Common myeloid progenitor, CD34-positive (primary cell): ENCODE measurements at places on chromosomes 6 and 20.
A peak's percentile ranks its signal among the peaks of the same experiment; 100 is the strongest.

DNA sequence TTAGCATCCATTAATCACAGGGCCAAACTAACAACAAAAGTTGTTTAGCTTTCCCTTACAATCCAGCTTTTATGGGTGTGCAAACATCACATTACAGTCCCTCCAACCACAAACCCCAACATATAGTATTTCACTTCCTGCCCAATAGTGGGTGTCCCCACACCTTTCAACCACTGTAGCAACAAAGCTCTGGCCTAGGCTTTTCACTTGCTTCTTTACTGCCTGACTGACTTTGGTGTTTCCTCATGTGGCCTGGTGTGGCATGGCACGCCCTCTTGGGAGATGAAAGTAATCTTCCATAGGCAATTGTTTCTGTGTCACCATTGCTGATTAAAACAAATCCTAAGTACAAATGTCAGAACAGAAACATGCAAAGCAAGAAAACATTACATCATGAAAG, 46.3 kb downstream of the MCM8 start:
- DNase-seq, result peak; percentile 22

DNA sequence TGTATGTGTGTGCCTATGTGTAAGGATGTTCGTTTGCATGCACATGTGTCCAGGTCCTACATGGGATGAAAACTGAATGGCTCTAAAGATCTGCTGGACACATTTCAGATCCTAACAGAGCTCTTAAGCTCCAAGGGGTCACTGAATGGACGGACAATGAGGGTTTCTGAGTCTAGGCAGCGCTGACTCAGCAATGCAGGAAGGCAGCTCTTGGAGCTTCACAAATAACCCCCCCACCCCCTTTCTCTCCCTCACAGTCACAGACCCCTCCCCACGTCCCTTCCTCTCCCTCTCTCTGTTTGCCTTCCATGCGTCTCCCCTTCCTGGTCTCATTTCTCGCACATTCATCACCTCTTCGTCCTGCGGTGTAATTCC, 369.8 kb downstream of the PREX1 start:
- no peak for DNase-seq

DNA sequence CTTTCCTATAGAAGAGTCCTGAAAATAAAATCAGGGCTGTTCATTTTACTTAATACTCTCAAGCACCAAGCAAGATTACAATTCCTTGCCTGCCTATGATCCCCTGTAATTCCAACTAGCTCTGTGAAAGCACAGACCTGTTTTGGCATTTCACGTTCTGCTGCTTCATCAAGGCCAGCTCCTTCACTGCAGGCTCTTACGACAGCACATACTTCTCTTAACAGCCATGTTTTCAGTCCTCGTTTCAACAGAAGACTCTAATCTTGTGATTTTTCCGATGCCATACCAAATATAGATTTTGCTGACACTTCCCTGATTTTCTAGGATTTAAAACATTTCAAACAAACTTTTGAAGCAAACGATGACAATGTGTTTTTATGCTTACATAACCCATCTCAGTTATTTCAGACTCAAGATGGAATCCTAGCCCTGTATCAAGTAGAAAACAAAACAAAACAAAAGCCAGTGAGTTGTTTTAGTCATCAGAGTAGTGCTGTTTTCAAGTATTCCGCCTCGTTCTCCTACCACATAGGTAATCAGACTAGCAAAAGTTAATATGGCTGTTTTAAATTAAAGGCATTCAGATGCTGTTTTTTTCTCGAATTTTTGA, 616.5 kb upstream of the CITED2 start:
- DNase-seq, result no peak

- DNase-seq, result no peak
These were observed 185.6 kb downstream of the OR2B2 start for GRCh38 chr6:27726619-27727023.

DNA sequence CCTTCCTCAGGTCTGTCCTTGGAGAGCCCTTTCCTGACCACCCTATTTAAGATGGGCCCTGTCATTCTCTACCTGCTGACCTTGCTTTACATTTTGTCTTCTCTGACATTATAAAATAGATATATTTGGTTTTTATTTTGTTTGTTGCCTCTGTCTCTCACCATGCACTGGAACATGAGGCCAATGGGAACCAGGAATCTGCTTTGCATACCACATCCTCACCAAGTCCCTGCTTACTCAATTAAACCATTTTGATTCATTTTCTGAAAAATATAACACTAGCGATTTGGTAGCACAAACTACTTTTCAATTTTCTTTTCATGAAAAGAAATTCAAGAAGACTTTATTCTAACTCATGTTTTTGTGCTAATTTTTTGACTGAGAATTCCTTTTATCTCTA, 32.8 kb upstream of the POPDC3 start:
- no peak for DNase-seq

GRCh38 chr20:36871640-36872570, 4.0 kb upstream of the TLDC2 start:
- no peak for DNase-seq

- no peak for DNase-seq
These were observed 42.5 kb downstream of the TP53INP2 start for GRCh38 chr20:34746674-34747073.

GRCh38 chr6:148021699-148022098, 320.9 kb upstream of the SASH1 start:
- no peak for DNase-seq

- DNase-seq, result no peak
These were observed 117.8 kb downstream of the QRSL1 start for GRCh38 chr6:106747139-106747538.

- no peak for DNase-seq
These were observed at the start of gene CDH4 for GRCh38 chr20:61251529-61252393. Gene CDH4 (plus strand): TSS chr20:61252261.

DNA sequence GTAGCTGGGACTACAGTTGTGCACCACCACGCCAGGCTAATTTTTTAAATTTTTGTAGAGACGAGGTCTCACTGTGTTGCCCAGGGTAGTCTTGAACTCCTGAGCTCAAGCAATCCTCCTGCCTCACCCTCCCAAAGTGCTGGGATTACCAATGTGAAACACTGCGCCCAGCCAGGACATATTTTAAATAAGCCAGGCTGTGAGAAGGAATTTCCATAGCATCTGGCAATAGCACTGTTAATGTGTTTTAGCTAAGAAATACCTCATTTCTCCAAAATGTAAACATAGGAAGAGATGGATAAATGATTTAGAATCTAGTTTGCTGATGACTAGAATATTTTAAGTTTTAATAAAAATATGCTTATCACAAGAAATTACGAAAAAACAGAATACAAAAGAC, 27.0 kb upstream of the SLA2 start:
- DNase-seq, result no peak

GRCh38 chr6:40146902-40147301, 212.6 kb upstream of the MOCS1 start:
- DNase-seq, result no peak

DNA sequence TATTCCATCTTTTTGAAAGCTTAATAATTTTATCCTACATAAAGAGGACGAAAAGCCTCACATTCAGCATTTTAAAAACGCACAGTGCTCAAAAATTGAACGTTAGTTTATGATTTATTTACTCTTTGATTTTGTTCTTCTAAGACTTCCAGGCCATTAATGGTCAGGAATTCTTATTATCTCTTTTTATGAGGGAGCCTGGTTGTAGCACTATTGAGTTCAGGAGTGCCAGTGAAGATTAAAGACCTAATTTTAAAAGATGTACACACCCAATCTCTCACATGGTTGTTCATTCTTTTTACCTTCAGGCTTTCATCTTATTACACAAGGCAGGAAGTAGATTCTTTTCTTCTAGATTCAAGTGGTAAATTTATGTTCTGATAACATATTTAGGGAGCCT, 68.6 kb downstream of the HDDC2 start:
- no peak for DNase-seq

DNA sequence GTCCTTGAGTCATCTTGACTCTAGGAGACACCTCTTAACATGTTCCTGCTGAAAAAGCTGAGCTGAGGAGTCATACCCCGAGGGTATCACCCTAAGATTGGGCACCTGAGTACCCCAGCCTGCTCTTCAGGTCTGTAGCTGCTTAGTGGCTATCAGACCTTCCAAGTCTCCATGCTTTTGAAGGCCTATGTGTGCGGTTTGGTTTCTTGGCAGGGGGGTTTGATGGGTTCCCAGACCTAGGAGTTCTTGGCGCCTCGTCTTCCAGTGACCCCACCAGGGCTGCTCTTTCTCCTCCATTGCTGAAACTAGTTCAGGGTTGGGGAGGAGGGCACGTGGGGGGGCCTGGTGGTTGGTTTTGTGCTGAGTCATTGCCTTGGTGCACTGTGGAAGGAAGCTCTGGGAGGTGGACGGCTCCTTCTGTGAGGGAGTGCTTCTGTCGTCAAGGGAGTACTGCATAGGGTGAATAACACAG, 20.1 kb downstream of the IGF2R start:
- DNase-seq, result peak; percentile 56

GRCh38 chr6:6057442-6058053, 50.8 kb upstream of the NRN1 start:
- peak; percentile 79 for DNase-seq

GRCh38 chr20:16517946-16518783, 55.1 kb downstream of the KIF16B start:
- DNase-seq, result peak; percentile 13

- DNase-seq, result peak; percentile 43
These were observed 8.5 kb downstream of the STAU1 start for GRCh38 chr20:49179368-49180277.

DNA sequence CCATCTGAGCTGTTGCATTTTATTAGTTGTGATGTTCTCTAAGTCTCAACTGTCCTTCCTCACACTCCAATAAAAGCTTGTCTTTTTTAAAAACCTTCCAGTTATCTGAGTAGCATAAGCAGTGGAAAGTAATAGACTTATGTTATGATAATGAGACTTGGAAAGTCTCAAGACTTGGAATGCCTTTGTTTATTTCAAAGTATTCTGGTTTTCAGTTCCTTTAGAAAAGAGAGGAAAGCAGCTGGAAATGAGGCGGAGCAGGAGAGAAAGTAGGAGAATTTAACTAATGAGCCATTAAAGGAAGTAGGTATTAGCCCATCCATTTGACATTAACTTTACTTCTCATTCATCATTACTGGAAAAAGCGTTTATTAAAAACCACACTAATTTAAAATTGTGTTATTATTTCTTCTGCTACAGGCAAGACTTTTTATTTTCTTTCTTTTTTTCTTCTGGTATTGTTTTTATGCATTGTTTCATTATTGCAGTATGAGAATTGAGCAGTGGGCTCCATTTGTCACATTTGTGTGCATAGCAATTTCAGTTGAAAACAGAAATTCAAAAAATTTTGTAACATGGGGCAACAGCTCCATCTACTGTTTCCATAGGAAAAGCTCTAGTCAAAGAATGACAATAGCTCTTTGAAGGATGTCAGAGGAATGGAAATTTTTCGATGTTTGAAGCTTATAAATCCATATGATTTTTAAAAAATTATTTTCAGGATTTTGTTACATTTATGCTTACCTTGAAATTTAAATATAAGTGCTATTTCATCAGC, 194.8 kb downstream of the COL9A1 start:
- peak; percentile 24 for DNase-seq

GRCh38 chr6:137286916-137287315, 67.7 kb upstream of the IFNGR1 start:
- DNase-seq, result peak; percentile 22

DNA sequence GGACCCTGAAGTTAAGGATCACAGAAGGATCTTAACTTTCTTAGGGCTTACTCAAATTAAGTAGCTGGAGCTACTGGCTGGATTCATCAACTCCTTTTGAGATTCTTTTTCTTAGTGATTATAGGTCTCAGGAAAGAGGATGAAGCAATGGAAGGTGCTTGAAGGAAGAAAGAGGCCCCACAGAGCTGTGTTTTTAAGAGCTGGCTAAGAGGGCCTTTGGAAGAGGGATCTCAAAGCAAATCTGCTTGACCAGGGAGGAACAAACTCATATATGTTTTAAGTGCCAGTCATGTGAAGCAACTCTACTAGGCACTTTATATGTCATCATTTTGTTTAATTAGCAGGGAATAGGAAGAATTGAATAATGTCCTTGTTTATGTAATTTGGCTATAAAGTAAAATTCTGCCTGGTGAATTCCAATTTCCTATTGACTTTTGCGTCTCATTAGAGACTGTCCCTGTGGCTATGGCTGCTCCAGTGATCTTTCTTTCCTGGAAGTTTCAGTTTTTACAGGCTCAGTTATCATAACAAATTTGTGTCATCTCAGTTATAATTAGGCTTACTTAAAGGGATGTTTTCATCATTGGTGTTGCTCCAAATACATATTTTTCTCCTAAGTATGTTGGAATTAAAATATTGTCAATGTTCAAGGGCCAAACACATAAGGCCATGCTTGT, 222.8 kb upstream of the CITED2 start:
- DNase-seq, result no peak

- no peak for DNase-seq
These were observed 20.3 kb downstream of the CITED2 start for GRCh38 chr6:139354189-139354588.

DNA sequence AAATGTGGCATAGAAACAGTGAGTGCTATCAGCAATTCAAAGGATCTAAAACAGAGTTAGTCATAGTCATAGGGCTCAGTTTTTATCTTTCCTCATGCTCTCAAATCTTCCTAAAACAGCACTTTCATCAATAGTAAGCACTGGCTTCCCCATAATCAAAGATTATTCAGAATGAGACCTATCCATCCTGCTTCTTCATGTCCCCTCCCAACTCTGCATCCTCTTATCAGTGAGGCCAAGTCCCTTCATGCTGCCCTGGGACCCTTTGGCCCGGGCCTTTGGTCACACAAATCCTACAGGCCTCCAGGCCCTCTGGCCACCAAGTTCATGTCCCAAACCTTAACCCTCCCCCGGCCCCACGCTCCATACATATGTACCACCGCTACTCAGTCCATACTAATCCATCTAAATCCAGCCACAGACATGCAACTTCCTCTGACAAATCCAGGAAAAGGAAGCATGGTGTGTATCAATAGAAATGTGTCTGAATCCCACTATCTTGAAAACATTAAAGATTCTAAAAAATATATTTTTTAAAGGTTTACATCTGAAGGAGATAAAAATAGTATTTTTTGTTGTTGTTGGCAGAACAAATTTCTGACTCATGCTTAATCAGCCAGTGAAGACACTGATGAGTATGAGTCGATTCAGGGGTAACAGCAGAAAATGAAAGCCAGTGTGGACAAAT, 143.5 kb downstream of the PDE7B start:
- no peak for DNase-seq
